GM23248 (cell line): ENCODE measurements at places on chromosomes 6 and 20. TPM values are rescaled to one million over a fixed set of nuclear protein-coding genes. Genes with fewer than 3 reads are reported as not detected.
A peak's percentile ranks its signal among the peaks of the same experiment; 100 is the strongest.

DNA sequence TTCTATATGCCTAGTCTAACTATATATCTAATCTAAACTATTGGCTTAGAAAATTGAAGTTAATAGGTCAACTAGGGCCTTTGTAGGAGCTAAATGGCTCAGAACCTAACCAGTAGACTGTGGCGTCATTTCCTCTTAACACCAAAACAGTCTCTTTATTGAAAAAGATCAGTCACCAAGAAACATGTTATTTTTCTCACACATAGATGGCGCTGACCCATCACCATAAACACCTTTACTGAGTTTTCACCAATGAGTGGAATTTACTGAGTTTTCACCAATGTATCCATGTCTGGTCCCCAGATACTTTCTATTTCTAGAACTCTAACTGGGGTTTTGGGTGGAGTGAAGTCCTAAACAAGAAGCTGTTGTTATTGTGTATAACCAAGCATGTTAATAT, 636.0 kb downstream of the BCKDHB start:
- no peaks in the 10 kb centered on the region for H3K27me3 ChIP-seq
- peak; percentile 52 for DNase-seq
- H3K4me3 ChIP-seq: no peak overlapping the region
- no peaks in the 10 kb centered on the region for H3K4me1 ChIP-seq

Gene CD93
- total RNA-seq: not detected in 2 replicates

DNA sequence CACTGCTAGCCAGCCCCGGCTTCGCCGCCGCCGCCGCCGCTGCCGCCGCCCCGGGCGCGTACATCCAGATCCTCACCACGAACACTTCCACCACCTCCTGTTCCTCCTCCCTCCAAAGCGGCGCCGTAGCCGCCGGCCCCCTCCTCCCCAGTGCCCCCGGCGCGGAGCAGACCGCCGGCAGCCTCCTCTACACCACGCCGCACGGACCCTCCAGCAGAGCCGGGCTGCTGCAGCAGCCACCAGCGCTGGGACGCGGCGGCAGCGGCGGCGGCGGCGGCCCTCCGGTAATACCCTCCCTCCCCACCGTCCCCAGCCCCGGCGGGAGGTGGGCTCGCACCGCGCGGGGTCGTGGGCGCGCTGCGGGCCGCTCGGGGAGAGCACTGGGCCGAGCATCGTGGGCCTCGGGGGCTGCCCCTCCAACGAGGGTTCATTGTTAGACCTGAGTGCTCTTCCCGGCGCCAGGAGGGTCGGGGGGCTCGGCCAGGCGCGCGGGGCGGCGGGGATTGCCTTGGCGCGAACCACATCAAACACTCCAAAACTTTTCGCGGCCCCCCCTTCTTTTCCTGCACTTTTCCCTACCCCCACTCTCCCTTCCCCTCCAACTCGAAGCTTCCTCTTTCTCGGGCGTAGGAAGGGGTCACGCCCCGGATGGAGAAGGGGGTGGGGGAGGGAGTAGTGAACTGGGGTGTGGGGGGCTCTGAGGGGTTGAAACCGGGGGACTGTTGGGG, 827 bp downstream of the E2F3 start:
- peak overlapping the region; percentile 89 for H3K27ac ChIP-seq
- no peaks in the 10 kb centered on the region for H3K36me3 ChIP-seq

Gene BHLHE23
- total RNA-seq: not detected in 2 replicates

Gene LRRN4
- total RNA-seq: not detected in 2 replicates

Gene PTK6
- total RNA-seq: 0.13 TPM in 1 of 2 replicates, not detected in the other

GRCh38 chr6:23173234-23173633, 603.9 kb downstream of the HDGFL1 start:
- peak; percentile 3 for DNase-seq
- H3K4me3 ChIP-seq: no peak overlapping the region
- peaks cover 28% of the 10 kb centered on the region for H3K4me1 ChIP-seq

- H3K27me3 ChIP-seq: peaks cover 74% of the 10 kb centered on the region
- no peaks in the 10 kb centered on the region for H3K4me1 ChIP-seq
- H3K27ac ChIP-seq: no peak overlapping the region
- H3K4me3 ChIP-seq: no peak overlapping the region
- DNase-seq: no peak
These were observed 4.0 kb upstream of the VSX1 start for GRCh38 chr20:25085756-25086495.

DNA sequence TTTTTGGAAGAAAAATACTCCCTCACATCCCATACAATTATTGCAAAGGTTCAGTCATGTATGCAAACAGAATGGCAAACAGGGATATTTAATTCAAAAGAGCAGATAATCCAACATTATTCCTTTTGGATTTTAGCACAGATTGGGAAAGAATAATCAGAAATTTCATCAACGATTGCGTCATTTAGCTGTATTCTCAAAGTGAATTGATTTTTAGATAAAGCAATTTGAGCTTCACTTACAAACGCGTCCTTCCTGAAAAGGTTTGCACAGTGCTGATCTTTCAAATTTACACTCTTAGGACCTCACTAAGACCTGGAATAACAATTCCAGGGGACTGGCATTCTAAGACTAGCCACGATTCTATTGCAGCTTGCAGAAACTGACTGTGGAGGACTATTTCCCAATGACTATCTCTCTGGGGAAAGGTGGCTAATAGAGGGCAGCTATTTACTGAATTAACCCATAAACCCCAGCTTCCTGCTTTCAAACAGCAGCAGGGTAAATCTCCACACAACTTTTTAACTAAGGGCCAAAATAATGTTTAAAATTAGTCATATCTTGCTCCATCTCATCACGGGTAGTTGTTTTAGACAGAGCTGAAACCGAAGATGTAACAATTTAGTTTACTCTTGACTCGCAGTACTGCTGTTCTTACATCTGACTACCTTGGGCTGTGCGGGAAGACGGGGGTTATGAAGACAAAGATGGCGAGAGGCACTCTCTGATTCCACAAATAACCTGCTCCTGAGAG, 131.2 kb upstream of the FAM184A start:
- peaks cover 6% of the 10 kb centered on the region; the same call in 1 of the 2 replicates for H3K4me1 ChIP-seq
- no peak overlapping the region for H3K4me3 ChIP-seq
- no peaks in the 10 kb centered on the region for H3K36me3 ChIP-seq
- H3K27ac ChIP-seq: no peak overlapping the region

GRCh38 chr20:54995553-54995952, 520.2 kb downstream of the DOK5 start:
- H3K4me3 ChIP-seq: no peak overlapping the region
- H3K4me1 ChIP-seq: no peaks in the 10 kb centered on the region

Gene RIPPLY2
- not detected in 2 replicates for total RNA-seq

- DNase-seq: no peak
- H3K4me3 ChIP-seq: peak overlapping the region; percentile 7; the same call in 1 of the 2 replicates
These were observed 116.3 kb downstream of the OGFRL1 start for GRCh38 chr6:71404967-71405278.

Gene SLC2A10
- 48.0 and 50.2 TPM in 2 replicates for total RNA-seq

- H3K27me3 ChIP-seq: no peaks in the 10 kb centered on the region
- no peaks in the 10 kb centered on the region for H3K4me1 ChIP-seq
- no peak overlapping the region for H3K4me3 ChIP-seq
- H3K27ac ChIP-seq: no peak overlapping the region
These were observed 289.5 kb downstream of the ZNF217 start for GRCh38 chr20:53304146-53304545.

Gene PIM1
- total RNA-seq: 12.6 and 15.5 TPM in 2 replicates

Gene FKBP1C
- 0.11 and 0.13 TPM in 2 replicates for total RNA-seq

Gene SLC4A11
- total RNA-seq: 0.63 and 0.65 TPM in 2 replicates

Gene MUC21
- total RNA-seq: not detected in 2 replicates

Gene FGD2
- not detected in 2 replicates for total RNA-seq

DNA sequence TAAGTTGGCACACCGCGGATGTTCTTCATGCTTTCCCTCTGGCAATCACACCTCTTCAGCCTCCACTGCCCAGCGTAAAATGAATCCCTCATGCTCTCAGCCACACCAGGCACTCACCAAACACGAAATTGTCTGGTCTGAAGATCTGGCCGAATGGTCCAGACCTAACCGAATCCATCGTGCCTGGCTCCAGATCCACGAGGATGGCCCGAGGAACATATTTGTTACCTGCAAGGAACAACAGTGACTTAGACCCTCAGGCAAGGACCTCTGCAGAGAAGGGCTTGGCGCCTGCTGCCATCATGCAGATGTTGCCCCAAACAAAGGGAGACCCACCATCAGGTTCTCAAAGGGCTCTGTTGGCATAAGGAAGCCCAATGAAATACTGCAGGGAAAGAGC, 1.4 kb downstream of the TUBB2B start:
- H3K36me3 ChIP-seq: no peaks in the 10 kb centered on the region
- peaks cover 38% of the 10 kb centered on the region for H3K27me3 ChIP-seq
- no peak overlapping the region for H3K27ac ChIP-seq
- H3K4me1 ChIP-seq: no peaks in the 10 kb centered on the region

- H3K4me1 ChIP-seq: no peaks in the 10 kb centered on the region
- H3K4me3 ChIP-seq: no peak overlapping the region
- H3K36me3 ChIP-seq: no peaks in the 10 kb centered on the region; the same call in 1 of the 2 replicates
- no peaks in the 10 kb centered on the region for H3K27me3 ChIP-seq
These were observed 9.7 kb downstream of the RTEL1 start for GRCh38 chr20:63667858-63668257.

- DNase-seq: peak; percentile 15
- peak overlapping the region; percentile 23 for H3K4me3 ChIP-seq
- no peaks in the 10 kb centered on the region for H3K27me3 ChIP-seq
These were observed 57.0 kb downstream of the RNF144B start for GRCh38 chr6:18444111-18444510.

- H3K4me3 ChIP-seq: no peak overlapping the region
- H3K4me1 ChIP-seq: peaks cover 26% of the 10 kb centered on the region
- DNase-seq: peak; percentile 50
- peaks cover 23% of the 10 kb centered on the region for H3K27me3 ChIP-seq
- no peak overlapping the region for H3K27ac ChIP-seq
These were observed 64.4 kb downstream of the SNAP25 start for GRCh38 chr20:10282979-10283456.

Gene HSPA1L
- total RNA-seq: 1.3 and 1.7 TPM in 2 replicates

GRCh38 chr20:47202733-47203667, 153.5 kb downstream of the ZMYND8 start:
- H3K4me1 ChIP-seq: peaks cover 4% of the 10 kb centered on the region
- H3K36me3 ChIP-seq: no peaks in the 10 kb centered on the region
- H3K4me3 ChIP-seq: no peak overlapping the region
- no peaks in the 10 kb centered on the region for H3K27me3 ChIP-seq

DNA sequence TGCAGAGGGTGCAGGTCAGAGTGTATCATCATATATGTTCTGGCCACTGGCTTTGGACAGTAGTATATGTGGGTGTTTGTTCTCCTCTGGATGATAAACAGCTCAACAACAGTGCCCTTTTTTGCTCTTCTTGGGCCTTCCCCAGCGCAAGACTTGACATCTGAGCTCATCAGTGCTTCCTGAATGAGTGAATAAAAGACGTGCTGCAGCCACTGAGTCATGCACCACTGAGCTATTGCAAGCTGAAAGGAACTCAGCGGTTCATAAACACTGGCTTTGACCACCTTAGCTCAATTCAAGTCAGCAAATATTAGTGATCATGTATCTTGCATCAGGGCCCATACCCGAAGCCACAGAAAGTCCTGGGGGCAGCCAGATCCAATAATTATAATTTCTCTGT, 105.3 kb upstream of the KCNG1 start:
- H3K4me1 ChIP-seq: peaks cover 24% of the 10 kb centered on the region
- no peak overlapping the region for H3K4me3 ChIP-seq
- peak overlapping the region; percentile 46 for H3K27ac ChIP-seq
- H3K36me3 ChIP-seq: no peaks in the 10 kb centered on the region
- peak; percentile 95 for DNase-seq
- no peaks in the 10 kb centered on the region for H3K27me3 ChIP-seq

- peak overlapping the region; percentile 48 for H3K27ac ChIP-seq
- peaks cover 34% of the 10 kb centered on the region for H3K36me3 ChIP-seq
- H3K4me3 ChIP-seq: no peak overlapping the region
- peak; percentile 68 for DNase-seq
- H3K4me1 ChIP-seq: peaks cover 34% of the 10 kb centered on the region
These were observed 2.3 kb upstream of the SNRNP48 start for GRCh38 chr6:7587631-7588100.

Gene FAM209A
- total RNA-seq: not detected in 2 replicates

GRCh38 chr6:47420394-47421371, 56.9 kb upstream of the CD2AP start:
- 0 out of 2 replicates have a peak, but pooled peaks cover 5% of the 10 kb centered on the region for H3K27me3 ChIP-seq
- peak; percentile 29 for DNase-seq
- H3K4me1 ChIP-seq: 0 out of 2 replicates have a peak, but pooled peaks cover 13% of the 10 kb centered on the region

- DNase-seq: peak; percentile 84
- H3K36me3 ChIP-seq: no peaks in the 10 kb centered on the region
- peak overlapping the region; percentile 81 for H3K4me3 ChIP-seq
- peak overlapping the region; percentile 31 for H3K27ac ChIP-seq
- no peaks in the 10 kb centered on the region for H3K27me3 ChIP-seq
- H3K4me1 ChIP-seq: 0 out of 2 replicates have a peak, but pooled peaks cover 4% of the 10 kb centered on the region
These were observed 989 bp downstream of the FITM2 start for GRCh38 chr20:44309763-44310663.

- H3K36me3 ChIP-seq: peaks cover 52% of the 10 kb centered on the region
- no peak for DNase-seq
- no peak overlapping the region for H3K4me3 ChIP-seq
- H3K4me1 ChIP-seq: no peaks in the 10 kb centered on the region
These were observed 28.4 kb downstream of the ZNF217 start for GRCh38 chr20:53565254-53565653.

- no peaks in the 10 kb centered on the region for H3K36me3 ChIP-seq
- H3K4me1 ChIP-seq: peaks cover 23% of the 10 kb centered on the region
- H3K4me3 ChIP-seq: peak overlapping the region; percentile 98
- peak; percentile 85 for DNase-seq
- peak overlapping the region; percentile 97 for H3K27ac ChIP-seq
These were observed 744 bp upstream of the FOXO3 start for GRCh38 chr6:108559884-108560462.

Gene CNR1
- total RNA-seq: not detected in 2 replicates

Gene FAM209B
- total RNA-seq: not detected in 2 replicates

- H3K36me3 ChIP-seq: no peaks in the 10 kb centered on the region
- H3K27ac ChIP-seq: no peak overlapping the region
- no peak overlapping the region for H3K4me3 ChIP-seq
- DNase-seq: peak; percentile 18
- H3K27me3 ChIP-seq: 0 out of 2 replicates have a peak, but pooled peaks cover 11% of the 10 kb centered on the region
These were observed 345.3 kb upstream of the ZFP64 start for GRCh38 chr20:52536841-52537400.

- no peaks in the 10 kb centered on the region for H3K27me3 ChIP-seq
- peak; percentile 87 for DNase-seq
These were observed 4.9 kb upstream of the BIRC7 start for GRCh38 chr20:63230800-63231268.

Gene SLC26A8
- total RNA-seq: not detected in 2 replicates

DNA sequence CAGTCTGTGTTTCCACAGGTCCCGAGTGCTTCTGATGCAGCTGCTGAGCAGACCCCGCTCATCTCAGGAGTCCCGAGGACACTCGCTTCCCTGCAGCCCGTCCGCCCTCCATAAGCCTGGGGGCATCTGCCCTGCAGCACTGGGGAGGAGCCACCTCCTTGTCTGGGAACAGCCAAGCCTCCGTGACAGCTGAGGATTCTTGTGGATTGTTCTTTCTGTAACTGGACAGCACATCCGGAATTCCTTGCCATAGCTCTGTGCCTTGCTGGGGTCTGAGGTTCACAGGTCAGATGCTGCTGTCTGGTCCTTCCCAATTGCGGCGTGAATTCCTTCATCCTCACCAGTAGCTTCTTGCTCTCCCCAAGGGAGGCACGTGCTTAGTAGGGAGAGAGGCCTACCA, 38.4 kb upstream of the FNDC1 start:
- DNase-seq: no peak
- H3K4me1 ChIP-seq: peaks cover 4% of the 10 kb centered on the region; the same call in 1 of the 2 replicates
- H3K27ac ChIP-seq: no peak overlapping the region

- H3K27me3 ChIP-seq: no peaks in the 10 kb centered on the region
- DNase-seq: peak; percentile 65
- H3K4me3 ChIP-seq: no peak overlapping the region
These were observed 31.6 kb upstream of the PNRC1 start for GRCh38 chr6:89048985-89049384.
